ENCODE measurements at places on chromosomes 12 and 14. TPM values are rescaled to one million over a fixed set of nuclear protein-coding genes. Genes with fewer than 3 reads are reported as not detected.

The CCDC177 gene
- 0.05 TPM for total RNA-seq

The KRT73 gene
- total RNA-seq = 0.09 TPM

The LRTM2 gene
- 0.16 TPM for total RNA-seq

DNA sequence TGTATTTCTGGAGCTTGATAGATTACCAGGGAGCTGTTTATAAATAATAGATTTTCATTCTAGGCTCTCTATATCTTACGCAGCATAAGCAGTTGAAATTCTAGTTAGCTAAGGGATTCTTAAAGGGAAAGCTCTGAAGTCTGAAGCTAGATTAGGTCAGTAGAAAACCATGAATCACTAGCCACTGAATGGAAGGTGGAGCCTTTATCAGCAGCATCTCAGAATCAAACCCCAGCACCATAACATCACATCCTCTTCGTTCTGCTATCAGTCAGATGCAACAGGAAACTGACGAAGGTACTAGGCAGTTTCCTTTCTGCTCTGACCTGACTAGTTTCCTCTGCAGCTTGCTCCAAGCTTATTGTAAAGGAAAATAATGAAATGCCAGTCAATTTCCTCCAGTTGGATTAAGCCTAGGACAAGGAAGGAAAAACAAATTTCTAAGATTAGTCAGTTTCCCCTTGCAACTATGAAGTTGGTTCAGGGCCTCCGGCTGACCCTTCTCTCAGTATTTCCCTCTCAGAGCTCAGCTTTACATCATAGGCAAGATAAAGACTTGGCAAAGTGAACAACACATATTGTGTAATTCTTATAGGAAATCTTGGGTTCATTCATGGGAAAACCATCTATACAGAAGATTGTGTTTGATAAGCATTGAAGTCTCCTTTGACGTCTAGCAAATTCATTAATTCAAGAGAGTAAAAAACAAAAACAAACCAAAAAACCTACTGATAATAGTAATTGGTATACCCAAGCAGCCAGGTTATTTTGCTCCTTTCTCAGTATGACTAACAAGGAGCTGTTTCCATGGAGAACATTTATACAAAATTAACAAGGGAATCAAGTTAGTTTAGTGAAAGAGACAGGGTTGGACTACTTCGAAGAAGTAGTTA is 43.4 kb upstream of the CFAP54 start:
- peak; percentile 90 for DNase-seq
